ENCODE measurements at places on chromosomes 3 and 15.

DNA sequence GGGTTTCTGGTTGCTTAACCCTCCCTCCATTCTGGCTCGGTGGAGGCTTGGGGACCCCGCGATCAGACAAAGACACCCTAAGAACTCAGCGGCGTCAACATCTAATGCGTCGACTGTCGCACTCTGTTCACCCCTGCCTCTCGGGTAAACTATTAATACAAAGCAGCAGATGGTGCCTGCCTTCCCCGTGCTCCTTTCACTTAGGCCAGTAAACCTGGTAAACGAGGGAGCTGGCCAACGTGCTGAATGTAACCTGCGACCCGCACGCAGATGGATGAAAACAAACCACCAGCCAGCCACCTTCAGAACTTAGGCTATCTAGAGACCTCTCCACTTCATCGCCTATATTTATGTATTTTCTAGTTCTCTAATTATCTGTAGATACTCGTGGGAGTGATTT lies 848 bp upstream of the CADPS start:
- no peak for DNase-seq

DNA sequence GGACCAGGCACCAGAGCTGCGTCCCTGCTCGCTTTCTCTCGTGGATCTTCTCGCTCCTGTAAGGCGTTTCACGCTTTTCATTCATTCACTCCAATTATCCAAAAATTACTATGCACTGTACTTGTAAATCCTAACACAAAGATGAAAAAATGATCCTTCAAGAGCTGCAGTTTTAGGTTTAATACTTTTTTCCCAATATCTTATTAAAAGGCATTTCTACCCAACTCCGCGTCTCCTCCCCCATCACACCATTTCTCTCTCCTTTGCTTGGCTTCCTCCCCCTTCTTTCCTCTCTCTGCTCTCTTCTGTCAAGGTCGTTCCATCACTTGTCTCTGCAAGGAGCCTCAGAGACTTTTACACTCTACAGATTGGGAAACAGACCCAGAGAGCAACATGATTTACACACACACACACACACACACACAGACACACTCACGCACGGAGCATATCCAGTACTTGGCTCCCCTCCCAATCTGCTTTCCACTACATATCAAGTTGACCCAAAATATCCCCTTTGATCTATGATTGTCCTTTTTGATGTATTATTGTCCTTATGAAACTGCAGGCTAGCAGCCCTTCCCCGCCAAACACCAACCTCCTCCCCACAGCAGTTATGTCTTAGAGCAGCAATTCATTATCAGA lies 479 bp upstream of the CLDN1 start:
- DNase-seq = no peak

DNA sequence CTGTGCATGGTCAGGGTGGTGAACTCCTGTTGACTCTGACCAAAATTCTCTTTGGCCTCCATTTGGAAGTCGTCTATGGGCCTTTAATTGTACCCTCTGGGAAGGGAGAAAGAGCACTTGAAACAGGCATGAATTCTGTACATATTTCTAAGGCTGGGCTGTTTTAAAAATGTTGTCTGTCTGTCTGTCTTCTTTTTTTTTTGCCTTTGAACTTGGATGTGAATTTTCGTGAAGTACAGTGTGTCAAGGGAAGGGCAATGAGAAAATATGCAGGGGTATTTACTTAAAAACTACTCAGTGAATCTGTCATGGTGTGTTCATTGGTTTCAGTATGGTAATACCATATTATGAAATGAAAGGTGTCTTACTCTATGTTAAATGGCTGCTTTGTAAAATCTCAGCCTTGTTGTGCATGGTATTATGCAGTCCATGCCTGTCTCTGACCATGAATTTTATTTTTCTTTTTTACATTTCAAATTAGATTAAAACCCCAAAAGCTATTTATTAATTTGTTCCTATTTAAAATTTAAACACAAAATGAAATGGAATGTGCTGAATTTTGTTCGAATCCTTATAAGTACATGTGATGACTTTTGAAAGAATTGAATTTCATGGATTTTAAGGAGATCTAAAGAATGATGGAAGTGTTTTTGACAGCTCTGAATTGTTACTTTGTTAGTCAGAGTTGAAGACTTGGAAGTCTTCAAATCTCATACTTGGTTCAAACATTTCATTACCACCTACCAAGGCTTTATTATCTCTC lies 51.1 kb downstream of the RARB start:
- no peak for DNase-seq

DNA sequence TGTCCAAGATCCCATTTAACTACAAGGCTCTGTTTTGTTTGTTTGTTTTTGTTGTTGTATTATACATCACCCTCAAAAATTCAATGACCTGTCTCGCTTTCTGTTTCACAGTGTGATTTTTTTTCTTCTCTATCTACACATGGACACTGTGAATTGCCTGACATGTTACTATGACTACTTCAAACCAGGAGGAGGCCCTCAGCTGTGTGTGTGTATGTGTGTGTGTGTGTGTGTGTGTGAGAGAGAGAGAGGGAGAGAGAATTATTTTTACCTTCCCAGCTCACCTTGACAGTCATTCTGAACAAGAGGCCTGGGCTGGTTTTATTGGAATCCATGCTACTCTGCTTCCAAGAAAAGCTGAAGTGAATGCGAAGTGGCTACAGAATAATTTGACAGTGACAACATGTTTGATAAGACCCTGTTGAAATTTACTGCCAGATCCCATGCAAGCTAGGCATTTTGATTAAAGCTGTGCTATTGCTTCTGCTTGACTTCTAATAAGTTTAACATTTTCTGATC lies 841.4 kb downstream of the NSUN3 start:
- DNase-seq = no peak

DNA sequence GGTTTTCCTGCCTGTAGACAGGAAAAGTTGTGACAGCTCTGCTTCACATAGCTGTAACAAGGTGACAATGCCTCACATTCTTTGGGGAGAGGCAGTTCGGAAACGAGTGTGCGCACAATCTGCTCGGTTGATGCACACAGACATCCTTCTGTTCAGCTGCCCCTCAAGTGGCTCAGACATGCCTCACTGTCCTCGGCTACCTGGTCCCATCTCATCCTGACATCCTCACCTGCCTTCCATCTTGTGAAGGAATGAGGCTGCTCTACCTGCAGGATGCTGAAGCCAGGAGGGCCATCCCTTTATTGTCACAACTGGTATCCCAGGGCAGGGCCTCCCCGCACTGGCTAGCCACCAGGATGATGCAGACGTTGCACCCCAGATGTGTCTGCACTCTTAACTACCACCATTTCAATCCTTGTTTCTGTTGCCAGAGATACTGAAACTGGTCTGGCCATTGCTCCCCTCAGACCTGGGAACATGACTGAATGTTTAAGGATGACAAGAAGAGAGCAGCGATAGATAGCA lies 19.4 kb downstream of the SRPRB start:
- DNase-seq = no peak

DNA sequence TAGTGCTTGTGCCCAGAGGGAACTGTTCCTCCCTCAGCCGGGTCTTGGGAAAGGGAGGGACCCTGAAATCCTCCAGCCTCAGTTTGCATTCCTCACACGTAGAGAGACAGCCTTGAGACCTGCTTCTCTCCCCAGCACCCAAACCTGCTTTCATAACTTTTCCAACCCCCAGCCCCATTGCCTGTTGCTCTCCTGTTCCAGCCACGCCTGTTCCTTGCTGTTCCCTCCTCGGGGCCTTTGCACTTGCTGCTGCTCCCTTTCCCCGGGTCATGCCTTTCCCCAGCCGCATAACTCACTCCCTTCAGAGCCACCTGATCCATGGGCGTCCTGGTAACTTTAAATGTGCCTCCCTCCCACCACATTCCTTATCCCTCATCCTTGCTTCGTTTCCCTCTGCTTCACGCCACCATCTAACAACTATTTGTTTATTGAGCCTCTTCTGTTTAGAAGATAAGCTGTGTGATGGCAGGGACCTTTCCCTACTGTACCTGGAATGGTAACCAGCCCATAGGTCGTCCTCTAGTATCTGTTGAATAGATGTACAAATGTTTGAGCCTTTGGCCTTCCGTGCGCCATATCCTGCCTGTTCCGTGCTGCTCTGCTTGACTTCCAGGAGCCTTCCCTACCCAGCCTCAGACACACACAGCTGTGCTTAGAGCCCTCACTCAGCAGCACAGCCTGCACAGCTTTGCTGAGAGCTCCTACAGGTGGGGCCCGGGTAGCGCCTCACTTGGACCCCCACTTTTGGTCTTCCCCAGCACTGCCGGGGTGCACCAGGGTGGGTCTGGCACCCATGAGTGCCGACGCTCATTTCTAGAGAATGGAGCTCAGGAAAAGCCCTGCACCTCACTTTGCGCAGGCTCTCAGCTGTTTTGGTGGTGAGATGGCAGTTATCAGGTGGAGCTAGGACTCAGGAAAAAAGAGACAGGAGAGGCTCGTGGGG lies 60.2 kb downstream of the SCN5A start:
- DNase-seq = no peak

GRCh38 chr3:147799601-147800000 lies 390.4 kb downstream of the ZIC1 start:
- DNase-seq = no peak

GRCh38 chr15:63860555-63860954 lies 26.8 kb upstream of the HERC1 start:
- DNase-seq = no peak

DNA sequence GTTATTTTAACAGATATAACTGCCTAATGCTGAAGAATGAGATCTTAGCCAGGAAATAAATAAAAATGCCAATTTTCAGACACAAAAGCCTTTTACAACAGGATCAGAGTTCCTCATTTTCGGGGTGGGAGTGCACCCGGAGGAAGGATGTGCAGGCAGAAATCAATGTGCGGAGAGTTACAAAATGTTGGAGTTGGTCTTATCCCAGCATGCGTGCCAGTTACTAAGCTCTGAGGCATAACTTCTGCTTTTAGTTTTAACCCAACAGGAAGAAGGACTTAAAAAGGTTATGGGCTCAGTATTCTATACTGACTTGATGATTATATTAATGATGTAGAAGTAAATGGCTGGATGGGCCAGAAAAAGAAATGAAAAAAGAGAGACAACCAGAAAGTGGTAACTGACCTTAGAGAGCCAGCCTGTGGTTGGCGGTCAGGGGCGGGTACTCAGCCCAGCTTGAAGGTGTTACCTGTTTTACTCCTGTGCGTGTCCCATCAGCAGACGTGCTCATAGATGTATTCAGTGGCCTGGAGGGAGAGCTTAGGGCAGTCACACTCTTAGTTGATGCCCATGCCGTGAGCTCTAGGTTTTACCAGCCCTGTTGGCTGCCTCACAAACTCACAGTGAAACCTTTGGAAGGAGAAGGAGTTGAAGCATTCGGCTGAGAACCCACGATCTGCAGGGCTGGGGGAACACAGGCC lies 164.7 kb downstream of the SV2B start:
- no peak for DNase-seq

GRCh38 chr3:155741101-155741500 lies 3.8 kb downstream of the PLCH1 start:
- DNase-seq = no peak

- DNase-seq = no peak
Observed at GRCh38 chr15:33344111-33344510, 33.3 kb downstream of the RYR3 start.

GRCh38 chr15:68524753-68525584 lies 53.8 kb upstream of the CORO2B start:
- no peak for DNase-seq

DNA sequence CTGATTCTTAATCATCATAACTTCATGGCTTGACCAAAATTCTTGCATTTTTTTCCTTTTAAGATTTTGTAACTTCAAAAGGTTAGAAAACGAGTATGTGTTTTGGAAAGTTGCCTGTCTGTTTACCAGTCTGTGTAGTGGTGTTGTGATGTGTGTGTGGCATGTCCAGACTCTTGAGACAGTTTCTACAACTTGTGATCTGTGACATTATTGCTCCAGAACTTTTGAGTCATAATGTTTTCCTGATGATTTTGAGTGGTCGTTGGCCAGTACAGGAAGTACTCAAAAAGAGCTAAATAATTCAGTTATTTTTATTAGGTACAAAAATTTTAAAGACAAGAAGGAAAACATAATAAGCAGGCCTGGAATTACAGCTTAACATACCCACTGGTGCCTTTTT lies 229.0 kb upstream of the C2CD4B start:
- DNase-seq = no peak

DNA sequence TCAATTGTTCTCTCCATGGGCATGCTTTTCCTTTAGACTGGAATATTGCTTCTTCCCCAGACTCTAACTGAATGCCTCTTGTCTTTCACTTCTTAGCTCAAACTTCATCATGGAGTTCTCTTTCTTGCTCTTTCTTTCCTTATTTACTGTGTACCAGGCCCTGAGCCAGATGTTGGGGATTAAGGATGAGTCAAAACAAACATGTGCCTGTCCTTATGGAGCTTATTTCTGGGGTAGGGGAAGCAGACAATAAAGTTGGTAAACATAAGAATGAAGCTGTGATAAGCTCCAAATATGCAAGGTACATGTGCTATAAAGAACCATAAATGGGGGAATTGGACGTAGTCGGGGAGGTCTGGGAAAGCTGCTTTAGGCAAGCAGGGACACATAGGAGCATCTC lies 145.8 kb downstream of the ALDH1A2 start:
- DNase-seq = no peak

GRCh38 chr3:116102037-116102436 lies 343.2 kb downstream of the LSAMP start:
- no peak for DNase-seq

- DNase-seq = no peak
Observed at GRCh38 chr3:126329927-126330725, 27.1 kb downstream of the KLF15 start.

DNA sequence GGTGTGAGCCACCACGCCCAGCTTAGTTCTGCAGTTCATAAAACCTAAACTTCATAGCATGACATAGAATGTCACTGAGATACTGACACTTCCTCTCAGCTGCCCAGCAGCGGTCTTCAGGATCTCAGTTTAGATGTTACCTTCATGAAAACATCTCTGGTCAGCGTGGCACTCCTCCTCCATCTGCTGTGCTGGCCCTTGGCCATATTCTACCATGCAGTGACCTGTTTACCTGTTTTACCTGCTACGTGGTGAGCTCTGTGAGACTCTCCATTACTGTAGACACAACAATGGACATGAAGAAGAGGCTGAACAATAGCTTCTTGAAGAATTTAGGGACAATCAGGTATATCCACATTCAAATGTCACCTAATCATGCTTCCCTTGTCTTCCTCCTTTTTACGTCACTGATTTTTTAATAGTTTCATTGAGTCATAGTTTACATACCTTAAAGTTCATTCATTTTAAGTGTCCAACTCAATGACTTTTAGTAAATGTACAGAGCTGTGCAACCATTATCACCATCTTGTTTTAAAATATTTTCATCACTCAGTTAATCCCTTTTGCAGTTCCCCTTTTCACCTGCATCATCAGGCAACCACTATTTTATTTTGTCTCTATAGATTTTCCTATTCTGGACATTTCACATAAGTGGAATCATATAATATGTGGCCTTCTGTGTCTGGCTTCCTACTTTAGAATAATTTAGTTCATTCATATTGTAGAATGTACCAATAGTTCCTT lies 32.2 kb upstream of the PTPN23 start:
- no peak for DNase-seq

Measured in Right ventricle myocardium inferior (tissue), 1 donor.